Suprapubic skin (tissue), 4 donors: ENCODE measurements at places on chromosomes 16 and 17.

GRCh38 chr17:66227212-66228045 lies 1.8 kb downstream of the APOH start:
- no peak for DNase-seq

GRCh38 chr17:19410875-19411620 lies at the start of gene RNF112:
Gene RNF112 (plus strand): TSS chr17:19411232. CDS start chr17:19411409, 177 bp downstream.
- DNase-seq = no peak

DNA sequence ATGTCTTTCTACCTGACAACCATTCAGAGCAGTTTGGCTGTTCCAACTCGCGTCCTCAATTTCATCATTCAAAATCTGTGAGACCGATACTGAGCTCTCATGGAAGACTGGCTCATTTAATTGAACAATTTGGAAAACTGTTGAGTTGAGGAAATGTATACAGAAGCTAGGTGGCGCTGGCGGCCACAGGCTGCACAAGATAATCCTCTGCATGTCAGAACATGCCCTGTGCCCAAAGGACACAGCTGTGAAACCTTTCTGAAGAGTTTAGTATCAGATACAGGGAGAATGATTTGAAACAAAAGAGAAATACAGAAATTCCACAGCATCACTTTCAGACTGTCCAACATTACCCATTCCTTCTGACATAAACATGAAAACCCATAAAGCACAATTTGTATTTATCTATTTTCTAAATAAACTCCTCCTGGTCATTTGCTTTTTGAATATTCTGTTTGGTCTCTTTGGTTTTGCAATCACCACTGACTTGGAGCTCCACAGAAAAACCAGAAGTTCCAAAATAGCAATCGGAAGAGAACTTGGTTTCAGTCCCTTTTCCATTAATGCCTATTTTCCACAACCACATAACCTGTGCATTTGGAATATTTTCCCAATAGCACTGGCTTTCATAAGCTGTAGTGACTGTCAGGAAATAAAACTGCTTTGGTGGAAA lies 192.8 kb downstream of the MAP2K6 start:
- DNase-seq = peak; percentile 71

- no peak for DNase-seq
These were observed 130.8 kb downstream of the CA10 start for GRCh38 chr17:52027620-52028295.

GRCh38 chr16:19073344-19073743 lies 5.9 kb downstream of the COQ7 start:
- DNase-seq = no peak

DNA sequence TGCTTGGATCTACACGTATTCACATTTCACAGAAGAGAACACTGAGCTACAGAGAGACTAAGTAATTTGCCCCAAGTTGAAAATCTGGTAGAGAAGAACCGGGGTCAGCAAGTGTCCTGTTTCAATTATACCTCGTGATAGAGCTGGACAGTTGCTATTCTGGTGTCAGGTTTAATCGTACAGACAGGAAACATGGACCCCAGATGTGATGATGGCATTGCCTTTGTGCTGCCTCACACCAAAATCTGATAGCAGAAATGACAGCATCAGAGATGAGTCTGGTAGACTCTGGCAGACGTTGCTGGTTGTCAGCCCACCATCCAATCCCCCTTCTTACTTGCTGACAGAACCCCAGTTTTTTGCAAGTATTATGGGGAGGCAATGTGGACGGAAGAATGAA lies 112.1 kb upstream of the FOXF1 start:
- DNase-seq = no peak

DNA sequence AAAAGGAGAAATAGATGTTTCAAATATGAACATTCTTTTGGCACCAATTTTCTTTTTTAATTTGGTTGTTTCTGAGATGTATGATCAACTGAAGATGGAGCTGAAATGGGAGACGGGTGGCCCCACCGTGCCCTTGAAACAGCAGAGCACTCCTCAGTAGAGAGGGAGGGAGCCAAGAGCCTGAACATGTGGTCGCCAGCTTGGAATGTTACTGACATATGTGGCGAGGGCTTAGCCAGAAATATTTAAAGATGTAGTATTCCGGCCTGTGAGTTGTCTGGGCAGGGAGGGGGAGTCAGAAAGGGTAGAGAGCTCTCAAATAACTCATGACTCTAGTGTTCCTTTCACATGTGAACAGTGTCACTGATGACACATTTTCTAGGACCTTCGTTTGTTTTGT lies 13.3 kb upstream of the MRC2 start:
- no peak for DNase-seq

DNA sequence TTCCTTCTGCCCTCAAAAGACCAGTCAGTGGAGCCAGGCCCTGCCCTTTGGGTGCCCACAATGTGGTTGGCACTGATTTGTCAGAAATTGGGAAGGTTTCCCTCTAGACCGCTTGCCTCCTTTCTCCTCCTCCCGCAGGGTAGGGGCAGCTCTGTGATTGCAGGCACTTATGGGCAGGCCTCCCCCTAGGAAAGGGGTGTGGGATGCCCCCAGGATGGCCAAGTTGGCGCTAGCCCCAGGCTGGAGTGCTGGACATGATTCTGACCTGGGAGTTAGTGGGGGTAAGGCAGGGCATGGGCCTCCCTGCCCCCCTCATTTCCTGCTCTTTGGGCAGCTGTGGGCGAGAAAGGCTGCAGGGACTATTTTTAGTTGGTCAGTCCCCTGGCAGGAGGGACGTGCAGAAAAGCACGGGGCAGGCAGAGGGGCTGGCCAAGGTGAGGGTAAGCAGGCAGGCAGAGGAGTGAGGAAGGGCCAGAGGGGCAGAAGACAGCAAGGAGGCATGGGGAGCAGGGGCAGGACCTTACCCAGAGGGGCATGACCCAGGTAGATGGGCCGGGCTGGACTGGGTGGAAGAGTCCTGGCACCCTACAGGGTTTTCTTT lies 3.3 kb downstream of the RARA start:
- DNase-seq = peak; percentile 52

GRCh38 chr17:81125573-81126081 lies 39.7 kb upstream of the PVALEF start:
- DNase-seq = no peak

DNA sequence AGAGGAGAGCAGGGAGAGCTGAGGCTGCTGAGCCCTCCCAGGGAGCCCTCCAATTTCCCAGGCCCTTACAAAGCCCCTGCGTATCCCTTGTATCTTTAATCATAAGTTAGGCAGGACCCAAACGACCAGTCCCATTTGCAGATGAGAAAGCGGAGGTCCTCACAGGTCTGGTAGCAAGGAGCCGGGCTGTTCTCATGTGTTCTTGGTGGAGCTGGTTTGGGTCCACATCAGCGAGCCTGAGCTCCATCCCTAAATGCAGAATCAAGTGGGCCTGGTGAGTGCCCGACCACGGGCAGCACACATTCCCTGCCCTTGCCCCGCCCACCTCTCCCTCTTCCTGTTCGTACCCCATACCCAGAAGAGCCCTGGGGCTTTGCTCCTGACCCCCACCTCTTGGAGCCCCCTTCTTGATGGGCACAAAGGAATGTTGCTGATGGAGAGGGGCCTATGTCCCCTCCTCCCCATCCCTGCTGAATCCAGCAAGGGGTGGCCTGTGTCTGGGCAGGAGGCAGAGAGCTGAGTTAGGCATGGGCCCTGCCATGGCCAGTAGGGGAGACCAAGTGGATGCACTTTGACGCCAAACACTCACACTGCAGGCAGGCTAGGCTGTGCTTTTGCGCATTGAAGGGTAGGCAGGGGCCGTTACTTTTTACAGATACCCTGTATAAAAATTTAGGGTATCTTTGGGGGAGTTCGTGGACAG lies 18.3 kb upstream of the ADCY7 start:
- DNase-seq = peak; percentile 46

DNA sequence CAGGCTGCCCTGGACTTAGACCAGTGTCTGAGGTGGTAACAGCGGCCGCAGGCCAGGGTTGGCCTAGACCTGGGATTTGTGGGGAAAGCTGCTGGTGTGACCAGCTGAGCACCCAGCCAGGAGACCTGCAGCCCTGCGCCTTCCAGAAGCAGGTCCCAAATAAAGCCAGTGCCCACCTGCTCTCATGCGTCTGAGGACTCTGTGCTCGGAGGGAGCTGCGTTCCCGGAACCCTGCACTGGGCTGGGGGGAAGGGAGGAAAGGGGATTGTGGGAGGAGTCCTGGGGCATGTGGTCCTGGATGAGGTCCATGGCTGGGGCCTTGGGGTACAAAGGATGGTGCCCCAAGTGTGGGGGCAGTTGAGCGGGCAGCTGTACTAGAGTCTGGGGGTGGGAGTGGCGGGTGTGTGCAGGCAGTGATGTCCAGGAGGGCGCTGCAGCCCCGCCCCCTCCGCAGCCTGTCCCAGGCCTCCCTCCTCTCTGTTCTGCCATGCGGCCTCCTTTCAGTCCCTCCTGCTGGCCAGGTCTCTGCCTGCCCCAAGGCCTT lies 1.8 kb upstream of the NECAB2 start:
- DNase-seq = no peak

- no peak for DNase-seq
These were observed 29.8 kb downstream of the ANKRD40 start for GRCh38 chr17:50677851-50678375.

DNA sequence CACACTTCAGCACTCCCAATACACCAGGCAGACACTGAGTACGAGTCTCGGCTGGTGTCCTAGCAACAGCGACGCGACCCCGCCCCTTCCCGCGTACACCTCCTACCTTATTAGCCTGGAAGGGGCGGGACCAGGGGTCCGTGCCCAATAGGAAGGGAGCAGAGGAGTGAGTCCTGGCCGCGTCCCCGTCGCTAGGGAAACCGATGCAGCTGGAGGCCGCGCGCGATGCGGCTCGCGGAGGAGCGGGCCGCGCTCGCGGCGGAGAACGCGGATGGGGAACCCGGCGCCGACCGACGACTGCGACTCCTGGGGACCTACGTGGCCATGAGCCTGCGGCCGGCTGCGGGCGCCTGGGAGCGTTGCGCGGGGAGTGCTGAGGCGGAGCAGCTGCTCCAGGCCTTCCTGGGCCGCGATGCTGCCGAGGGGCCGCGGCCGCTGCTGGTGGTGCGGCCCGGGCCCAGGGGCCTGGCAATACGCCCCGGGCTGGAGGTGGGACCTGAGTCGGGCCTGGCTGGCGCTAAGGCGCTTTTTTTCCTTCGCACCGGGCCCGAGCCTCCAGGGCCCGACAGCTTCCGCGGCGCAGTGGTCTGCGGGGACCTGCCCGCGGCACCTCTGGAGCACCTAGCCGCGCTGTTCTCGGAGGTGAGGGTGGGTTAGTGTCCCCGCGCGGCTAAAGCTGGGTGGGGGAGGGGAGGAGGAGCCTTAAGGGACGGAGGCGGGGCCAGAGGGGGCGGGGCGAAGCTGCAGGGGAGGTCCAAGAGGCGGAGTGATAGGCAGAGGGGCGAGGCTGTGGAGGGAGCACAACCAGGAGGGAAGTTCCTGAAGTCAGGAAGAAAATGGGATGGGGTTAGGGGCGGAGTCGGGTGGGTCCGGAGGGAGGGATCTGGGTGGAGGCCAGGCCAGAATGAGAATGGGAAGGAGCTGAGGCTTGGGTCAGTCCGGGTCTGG lies at the start of gene DNAH9:
DNAH9 (plus strand) TSS at position 197 of the 948 bp plus-strand sequence; CDS start at position 226, 29 bp downstream.
- peak; percentile 96 for DNase-seq

DNA sequence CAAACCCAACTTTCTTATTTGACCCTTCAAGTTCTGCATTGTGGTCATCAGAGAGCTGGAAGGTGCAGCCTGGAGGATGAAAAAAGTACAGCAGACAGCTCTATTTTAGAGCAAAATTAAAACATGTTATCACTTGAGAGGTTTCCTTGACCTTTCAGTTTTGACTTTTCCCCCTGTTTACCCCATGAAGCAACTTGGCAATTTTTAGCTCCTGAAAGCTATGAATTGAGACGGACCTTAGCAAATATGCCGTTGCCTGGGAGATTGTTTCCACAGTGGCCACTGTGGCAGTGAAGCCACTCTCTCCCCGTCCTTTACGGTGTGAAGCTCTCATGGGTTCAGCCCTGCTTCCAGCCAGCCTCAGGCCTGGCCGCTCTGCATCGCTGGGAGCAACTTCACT lies 398.6 kb downstream of the CPPED1 start:
- DNase-seq = no peak

DNA sequence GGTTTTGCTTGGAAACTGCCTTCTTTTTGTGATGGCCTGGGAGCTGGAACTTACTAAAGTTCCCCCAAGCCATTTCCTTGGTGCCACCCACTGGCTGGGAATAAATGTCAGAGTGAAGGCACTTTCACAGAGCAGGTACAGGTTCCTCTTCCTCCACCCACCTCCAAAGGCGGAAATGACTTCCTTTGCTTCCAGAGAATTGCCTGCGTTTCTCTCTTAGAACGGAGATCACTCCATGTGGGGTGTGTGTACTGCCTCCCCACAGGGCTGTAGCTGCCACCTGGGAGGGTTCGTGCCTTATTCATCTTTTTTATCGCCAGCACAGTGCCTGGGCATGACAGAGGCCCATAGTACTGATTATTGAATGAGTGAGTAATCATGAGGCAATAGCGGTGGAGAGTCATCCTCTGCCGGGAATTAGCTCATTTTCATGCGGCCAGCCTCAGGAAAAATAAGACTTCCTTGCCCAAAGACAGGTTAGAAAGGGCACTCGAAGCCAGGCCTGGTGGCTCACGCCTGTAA lies 32.2 kb upstream of the HAS3 start:
- DNase-seq = no peak

DNA sequence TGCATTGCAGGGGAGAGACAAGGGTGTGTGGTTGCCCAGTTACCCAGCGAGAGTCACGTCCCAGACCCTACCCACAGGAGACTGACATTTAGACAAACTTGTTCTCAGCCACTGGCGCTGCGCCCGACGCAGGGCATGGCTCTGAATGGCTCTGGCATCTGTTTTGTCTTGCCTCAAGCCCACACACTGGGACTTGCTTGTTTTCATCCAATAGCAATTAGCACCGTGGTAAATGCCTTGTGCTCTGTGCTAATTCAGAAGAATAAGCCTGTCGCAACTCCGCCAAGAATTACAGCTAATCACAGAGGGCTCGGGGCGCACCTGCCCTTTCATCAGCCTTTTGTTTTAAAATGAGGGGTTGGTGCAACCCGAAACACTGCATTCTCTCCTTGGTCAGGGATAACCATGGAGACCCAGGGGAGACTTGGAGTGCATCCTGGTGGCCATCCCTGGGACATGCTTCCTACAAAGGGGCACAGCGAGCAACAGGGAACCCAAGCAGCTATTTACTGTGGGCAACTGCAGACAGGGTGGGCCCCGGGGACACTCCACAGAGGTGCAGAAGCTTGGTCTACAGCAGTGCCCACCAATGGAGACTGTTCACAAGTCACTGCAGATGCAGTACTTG lies 220.6 kb upstream of the ZFHX3 start:
- DNase-seq = no peak

DNA sequence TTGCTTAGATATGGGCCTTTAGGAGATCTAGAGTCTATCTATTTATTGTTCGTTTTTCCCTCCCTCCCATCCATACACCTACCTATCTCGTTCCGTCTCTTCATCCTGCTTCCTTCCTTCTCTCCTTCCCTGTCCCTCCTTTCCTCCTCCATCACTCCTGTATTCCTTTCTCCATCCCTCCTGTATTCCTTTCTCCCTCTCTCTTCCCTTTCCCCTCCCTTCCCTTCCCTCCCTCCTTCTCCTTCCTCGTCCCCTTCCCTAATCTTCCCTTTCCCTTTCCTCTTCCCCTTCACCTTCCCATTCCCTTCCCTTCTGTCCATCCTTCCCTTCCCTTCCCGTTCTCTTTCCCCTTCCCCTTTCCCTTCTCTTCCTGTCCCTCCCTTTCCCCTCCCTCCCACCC lies 10.6 kb downstream of the GP2 start:
- DNase-seq = no peak
